ENCODE measurements at places on chromosomes 6 and 20. TPM values are rescaled to one million over a fixed set of nuclear protein-coding genes. Genes with fewer than 3 reads are reported as not detected.

GRCh38 chr20:49989234-49990065 is 6.7 kb downstream of the SNAI1 start:
- DNase-seq = no peak

- no peak for DNase-seq
Measured at GRCh38 chr20:17965042-17965697, 3.4 kb downstream of the SNX5 start.

GRCh38 chr20:51404297-51405060 is 138.0 kb downstream of the NFATC2 start:
- DNase-seq = no peak

DNA sequence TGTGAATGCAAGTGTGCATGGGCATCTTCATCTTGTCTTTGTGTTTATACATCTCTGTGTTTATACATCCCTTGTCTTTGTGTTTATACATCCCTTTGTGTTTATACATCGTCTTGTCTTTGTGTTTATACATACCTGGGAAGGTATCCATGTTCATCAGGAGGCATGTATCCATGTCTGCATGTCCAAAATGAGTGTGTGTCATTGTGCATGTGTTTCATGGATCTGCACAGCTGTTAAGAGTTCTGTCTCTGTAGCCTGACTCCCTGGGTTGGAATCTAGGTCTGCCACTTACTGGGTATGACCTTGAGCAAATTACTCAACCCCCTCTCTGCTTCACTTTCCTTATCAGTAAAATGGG is 50.1 kb upstream of the SIRPA start:
- no peak for DNase-seq

DNA sequence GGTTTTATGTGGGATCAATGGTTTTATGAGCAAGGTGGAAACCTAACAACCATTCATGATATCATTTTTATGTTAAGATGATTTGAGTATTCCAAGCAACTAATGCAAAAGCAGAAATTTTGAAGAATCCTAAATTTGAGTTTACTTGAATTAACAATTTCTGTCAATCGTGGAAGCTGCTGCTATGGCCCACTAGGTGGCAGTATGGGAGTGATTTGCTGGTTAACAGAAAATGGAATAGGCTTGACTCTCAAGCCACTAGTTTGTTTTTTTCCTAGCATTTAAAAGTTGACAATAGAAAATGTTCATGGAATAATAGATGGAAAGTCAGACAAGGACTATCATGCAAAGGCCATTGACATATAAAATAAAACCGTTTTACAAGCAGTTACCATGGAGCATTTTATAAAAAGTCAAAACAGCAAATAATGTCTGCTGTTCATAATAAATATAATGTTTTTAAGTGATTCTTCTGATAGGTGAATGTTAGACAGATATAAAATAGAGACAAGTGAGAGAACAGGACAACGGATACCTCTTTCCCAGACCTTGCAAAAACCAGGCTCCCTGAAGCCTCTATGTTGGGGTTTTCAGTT is 43.0 kb upstream of the TMEM200A start:
- no peak for DNase-seq

Gene HLA-DRA
- not detected for total RNA-seq

Gene C20orf141
- total RNA-seq = not detected

Gene PHF3
- total RNA-seq = 64.1 TPM

- DNase-seq = no peak
Measured at GRCh38 chr20:1631309-1632151, 11.7 kb upstream of the SIRPB1 start.

DNA sequence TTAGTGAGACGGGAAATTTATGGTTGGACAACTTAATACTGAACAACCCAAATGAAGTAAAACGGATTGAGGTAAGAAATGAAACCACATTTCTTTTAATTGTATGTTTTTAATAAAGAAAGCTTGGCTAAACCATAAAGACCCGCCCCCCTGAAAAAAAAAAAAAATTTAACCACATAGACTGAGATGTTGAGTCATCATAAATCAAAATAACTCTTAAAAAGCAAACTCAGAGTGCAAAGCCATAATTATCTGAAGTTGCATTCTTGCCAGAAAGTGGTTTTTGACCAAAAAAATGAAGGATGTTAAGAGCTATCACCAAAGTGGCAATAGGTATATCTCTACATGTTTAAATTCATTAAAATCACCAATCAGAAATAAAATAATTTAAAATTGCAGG is 101.8 kb upstream of the COL21A1 start:
- DNase-seq = no peak

GRCh38 chr6:43922426-43923375 is 152.7 kb downstream of the VEGFA start:
- DNase-seq = no peak

- no peak for DNase-seq
Measured at GRCh38 chr6:51029561-51029960, 210.9 kb downstream of the TFAP2B start.

DNA sequence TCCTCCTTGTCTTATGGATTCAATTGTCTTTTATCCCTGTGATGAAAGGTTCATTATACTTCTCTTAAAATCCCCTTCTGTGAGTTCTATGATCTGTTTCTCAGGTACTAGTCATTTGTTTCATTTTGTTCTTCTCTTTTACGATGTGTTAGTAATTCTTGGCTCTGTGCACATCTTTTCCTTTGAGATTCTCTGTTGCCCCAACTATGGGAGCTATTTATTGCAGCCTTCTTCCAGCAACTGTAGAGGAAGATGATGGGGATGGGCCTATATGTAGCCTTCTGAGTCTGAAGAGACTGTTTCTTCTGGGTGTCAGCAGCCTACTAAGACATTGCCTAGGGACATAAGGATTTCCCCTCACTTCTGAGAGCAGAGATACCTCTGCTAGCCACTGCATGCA is 50.4 kb upstream of the TRERF1 start:
- no peak for DNase-seq

GRCh38 chr20:48742912-48743680 is 84.7 kb downstream of the PREX1 start:
- DNase-seq = no peak

GRCh38 chr6:138582573-138582972 is 83.3 kb upstream of the NHSL1 start:
- no peak for DNase-seq
